Heart left ventricle (tissue), 16 donors: ENCODE measurements at places on chromosomes 2 and 18. TPM values are rescaled to one million over a fixed set of nuclear protein-coding genes. Genes with fewer than 3 reads are reported as not detected.
A peak's percentile ranks its signal among the peaks of the same experiment; 100 is the strongest.

The LINC00305 gene
- not detected for total RNA-seq

The NFATC1 gene
- total RNA-seq, result 21.2 TPM

The KLF7 gene
- 49.8 TPM for total RNA-seq

The LYPD1 gene
- total RNA-seq, result not detected

The ADCYAP1 gene
- not detected for total RNA-seq

The PLCD4 gene
- total RNA-seq, result 0.67 TPM

The RNMT gene
- total RNA-seq, result 37.1 TPM

GRCh38 chr2:98909317-98910211 lies 26.5 kb downstream of the CRACDL start:
- no peaks in the 10 kb centered on the region for H3K36me3 ChIP-seq
- H3K27ac ChIP-seq, result no peak overlapping the region
- no peak overlapping the region for H3K4me3 ChIP-seq
- no peaks in the 10 kb centered on the region for H3K4me1 ChIP-seq

DNA sequence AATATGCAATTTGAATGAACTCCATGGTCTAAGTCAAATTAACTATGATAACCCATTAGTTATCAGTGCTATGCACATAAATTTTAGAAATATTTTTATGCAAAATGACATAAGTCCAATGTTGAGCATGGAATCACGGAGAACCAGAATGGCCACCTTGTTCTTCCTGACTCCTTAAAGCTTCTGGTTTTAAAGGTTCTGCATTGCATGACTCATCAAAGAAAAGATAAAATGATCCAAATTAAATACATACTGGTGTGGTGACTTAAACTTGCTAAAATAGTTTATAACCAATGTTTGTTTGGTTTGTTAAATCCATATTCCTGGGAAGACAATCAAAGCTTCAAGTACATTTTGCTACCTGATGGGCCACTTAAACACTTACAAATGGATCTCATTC lies 1146.9 kb upstream of the NRXN1 start:
- H3K4me1 ChIP-seq, result no peaks in the 10 kb centered on the region
- H3K27me3 ChIP-seq, result no peaks in the 10 kb centered on the region
- no peak overlapping the region for H3K27ac ChIP-seq
- DNase-seq, result no peak
- H3K36me3 ChIP-seq, result no peaks in the 10 kb centered on the region

DNA sequence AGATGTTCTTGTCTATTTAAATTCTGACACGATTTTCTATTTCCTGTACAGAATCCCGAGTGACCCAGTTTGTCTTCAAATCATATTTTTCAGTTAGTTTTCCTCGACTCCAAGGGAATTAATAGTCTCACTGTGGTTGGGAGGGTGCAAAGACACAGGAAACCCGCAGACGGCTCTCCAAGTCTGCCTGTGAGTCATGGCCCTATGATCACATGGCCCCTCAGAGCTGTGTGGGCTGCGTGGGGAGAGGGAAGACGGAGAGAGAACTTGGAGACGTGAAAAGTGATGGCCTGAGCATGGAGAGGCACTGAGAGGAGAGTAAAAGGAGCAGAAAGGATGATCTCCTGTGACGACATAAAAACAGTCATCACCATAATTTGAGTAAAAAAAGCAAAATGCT lies 989.9 kb downstream of the DCDC2C start:
- H3K27me3 ChIP-seq, result no peaks in the 10 kb centered on the region
- H3K4me1 ChIP-seq, result no peaks in the 10 kb centered on the region
- H3K4me3 ChIP-seq, result no peak overlapping the region
- no peaks in the 10 kb centered on the region for H3K36me3 ChIP-seq

DNA sequence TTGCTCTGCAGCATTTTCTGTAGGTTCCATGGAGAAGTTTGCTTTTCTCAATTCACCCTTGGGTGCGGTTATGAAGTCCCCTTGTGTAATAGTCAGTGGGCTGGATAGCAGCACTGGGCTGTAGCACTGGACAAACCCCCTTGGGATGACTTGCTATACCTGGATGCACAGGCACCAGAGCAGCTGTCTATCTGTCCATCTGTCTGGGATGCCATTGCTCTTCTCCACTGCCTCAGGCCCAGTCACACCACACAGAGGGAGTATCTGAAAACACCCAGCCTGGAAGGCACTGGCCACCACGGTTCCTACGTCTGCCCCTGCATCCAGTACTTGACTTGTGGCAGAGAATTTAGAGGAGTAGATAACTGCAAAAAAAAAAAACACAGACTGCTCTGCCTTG lies 254.5 kb downstream of the TFCP2L1 start:
- no peaks in the 10 kb centered on the region for H3K4me1 ChIP-seq
- no peaks in the 10 kb centered on the region for H3K27me3 ChIP-seq
- no peak overlapping the region for H3K27ac ChIP-seq
- H3K4me3 ChIP-seq, result no peak overlapping the region
- DNase-seq, result no peak

DNA sequence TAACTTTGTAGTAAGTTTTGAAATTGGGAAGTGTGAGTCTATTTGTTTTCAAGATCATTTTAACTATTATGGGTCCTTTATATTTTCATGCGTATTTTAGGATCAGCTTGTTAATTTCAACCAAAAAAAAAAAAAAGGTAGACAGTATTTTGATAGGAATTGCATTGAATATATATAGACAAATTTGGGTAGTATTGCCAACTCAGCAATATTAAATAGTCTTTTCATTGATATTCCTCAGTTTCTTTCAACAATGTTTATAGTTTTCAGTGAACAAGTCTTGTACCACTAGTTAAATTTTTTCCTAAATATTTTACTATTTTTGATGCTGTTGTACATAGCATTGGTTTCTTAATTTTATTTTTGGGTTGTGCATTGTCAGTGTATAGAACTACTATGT lies 149.9 kb downstream of the TAF4B start:
- H3K27me3 ChIP-seq, result no peaks in the 10 kb centered on the region
- no peak overlapping the region for H3K4me3 ChIP-seq
- no peaks in the 10 kb centered on the region for H3K4me1 ChIP-seq
- H3K36me3 ChIP-seq, result no peaks in the 10 kb centered on the region
- no peak overlapping the region for H3K27ac ChIP-seq

DNA sequence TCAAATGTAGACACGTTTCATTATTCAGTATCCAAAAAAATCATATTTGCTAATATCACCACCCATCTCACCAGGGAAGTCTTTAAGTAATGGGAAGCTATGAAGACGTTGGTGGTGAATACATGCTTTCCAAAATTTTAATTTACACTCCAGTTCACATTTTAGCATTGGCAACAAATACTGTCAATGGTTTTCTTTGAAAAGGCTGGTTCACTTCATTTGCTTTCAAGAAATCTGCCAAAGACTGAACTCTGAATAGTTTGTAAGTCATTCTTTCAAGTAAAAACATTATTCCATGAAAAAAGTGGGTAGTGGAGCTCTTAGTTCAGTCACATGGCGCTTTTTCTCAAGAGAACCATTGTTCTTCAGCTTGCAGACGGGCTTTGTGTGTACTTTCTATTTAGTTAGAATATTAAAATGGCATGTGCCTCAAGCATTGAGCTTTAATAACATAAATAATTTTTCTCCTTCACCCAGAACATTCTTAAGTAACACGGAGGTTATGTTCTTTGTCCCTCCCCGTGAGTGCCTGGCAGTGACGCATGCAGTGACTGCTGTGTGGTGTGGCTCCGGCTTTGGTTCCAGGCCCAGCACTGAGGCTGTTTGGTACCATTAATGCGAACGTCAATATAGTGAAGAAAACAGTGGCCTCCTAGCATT lies 300.0 kb upstream of the HDAC4 start:
- no peak overlapping the region for H3K4me3 ChIP-seq
- DNase-seq, result no peak
- H3K36me3 ChIP-seq, result no peaks in the 10 kb centered on the region
- peaks cover 4% of the 10 kb centered on the region for H3K27me3 ChIP-seq
- H3K4me1 ChIP-seq, result no peaks in the 10 kb centered on the region
- H3K27ac ChIP-seq, result no peak overlapping the region

- DNase-seq, result no peak
- H3K27me3 ChIP-seq, result no peaks in the 10 kb centered on the region
- H3K4me1 ChIP-seq, result no peaks in the 10 kb centered on the region
- H3K36me3 ChIP-seq, result peaks cover 28% of the 10 kb centered on the region
These were observed 181.8 kb downstream of the EIPR1 start for GRCh38 chr2:3195641-3196476.

- H3K36me3 ChIP-seq, result no peaks in the 10 kb centered on the region
- H3K27me3 ChIP-seq, result no peaks in the 10 kb centered on the region
- H3K27ac ChIP-seq, result no peak overlapping the region
- no peaks in the 10 kb centered on the region for H3K4me1 ChIP-seq
- no peak overlapping the region for H3K4me3 ChIP-seq
These were observed 24.7 kb upstream of the ALLC start for GRCh38 chr2:3633089-3633981.

- no peaks in the 10 kb centered on the region for H3K27me3 ChIP-seq
- H3K4me1 ChIP-seq, result no peaks in the 10 kb centered on the region
- no peak overlapping the region for H3K27ac ChIP-seq
- DNase-seq, result peak; percentile 33
- H3K4me3 ChIP-seq, result peak overlapping the region; percentile 19
These were observed 191.8 kb downstream of the FTCDNL1 start for GRCh38 chr2:199659207-199659606.
